CD4-positive, alpha-beta memory T cell (primary cell): ENCODE measurements at places on chromosomes 1 and 21.
A peak's percentile ranks its signal among the peaks of the same experiment; 100 is the strongest.

DNA sequence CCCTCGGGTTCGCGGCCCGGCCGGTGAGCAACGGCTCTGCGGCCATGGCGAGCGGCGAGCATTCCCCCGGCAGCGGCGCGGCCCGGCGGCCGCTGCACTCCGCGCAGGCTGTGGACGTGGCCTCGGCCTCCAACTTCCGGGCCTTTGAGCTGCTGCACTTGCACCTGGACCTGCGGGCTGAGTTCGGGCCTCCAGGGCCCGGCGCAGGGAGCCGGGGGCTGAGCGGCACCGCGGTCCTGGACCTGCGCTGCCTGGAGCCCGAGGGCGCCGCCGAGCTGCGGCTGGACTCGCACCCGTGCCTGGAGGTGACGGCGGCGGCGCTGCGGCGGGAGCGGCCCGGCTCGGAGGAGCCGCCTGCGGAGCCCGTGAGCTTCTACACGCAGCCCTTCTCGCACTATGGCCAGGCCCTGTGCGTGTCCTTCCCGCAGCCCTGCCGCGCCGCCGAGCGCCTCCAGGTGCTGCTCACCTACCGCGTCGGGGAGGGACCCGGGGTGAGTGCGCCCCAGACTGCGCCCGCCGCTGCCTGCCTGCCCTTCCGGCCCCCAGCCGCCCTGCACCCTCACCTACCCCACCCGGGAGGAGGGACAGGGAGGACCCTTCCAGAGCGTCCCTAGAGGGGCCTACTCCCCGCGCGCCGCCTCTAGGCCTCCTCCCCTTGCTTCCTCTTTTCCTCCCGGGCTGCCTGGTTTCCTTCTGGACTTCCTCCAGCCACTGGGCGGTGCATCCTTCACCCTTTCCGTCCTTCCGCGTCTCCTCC lies at the start of gene RNPEP:
TSS of gene RNPEP (plus strand) at position 26 of the 757 bp plus-strand sequence. CDS start at position 45, 19 bp downstream.
- peak; percentile 50 for DNase-seq

DNA sequence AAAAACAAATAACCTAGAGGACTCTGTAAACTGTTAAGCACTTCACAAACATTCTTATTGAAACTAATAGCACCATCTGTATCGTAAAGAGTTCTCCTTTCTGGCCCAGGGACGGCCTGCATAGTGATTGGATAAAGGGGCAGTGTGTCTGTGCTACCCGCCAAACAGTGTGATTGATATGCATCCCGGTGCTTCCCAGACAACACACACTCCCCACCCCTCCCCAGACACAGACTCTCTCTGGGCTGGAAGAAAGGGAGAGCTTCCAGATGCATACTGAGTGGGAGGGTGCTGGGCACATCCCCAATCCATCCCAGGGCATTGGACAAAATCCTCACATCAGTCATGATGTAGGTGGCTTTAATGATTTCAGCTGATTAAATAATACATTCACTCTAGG lies 3.7 kb downstream of the HSD11B1 start:
- DNase-seq, result no peak

DNA sequence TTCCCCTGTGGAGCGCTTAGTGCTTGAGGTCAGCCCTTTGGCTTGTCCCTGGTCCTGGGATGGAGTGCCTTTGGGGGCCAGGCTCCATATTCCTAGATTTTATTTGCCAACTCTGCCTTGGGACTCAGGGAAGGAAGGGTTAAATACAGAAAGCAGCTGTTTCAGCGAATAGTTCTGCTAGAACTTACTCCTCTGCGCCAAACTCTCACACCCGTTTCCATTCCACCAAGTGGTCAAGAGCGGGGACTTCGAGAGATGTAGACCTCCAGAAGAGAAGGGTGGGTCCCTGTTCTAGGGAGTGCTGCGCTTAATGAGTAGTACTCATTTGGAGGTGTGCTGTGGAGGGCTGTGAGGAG lies 704 bp upstream of the TOMM40L start:
- DNase-seq, result no peak

DNA sequence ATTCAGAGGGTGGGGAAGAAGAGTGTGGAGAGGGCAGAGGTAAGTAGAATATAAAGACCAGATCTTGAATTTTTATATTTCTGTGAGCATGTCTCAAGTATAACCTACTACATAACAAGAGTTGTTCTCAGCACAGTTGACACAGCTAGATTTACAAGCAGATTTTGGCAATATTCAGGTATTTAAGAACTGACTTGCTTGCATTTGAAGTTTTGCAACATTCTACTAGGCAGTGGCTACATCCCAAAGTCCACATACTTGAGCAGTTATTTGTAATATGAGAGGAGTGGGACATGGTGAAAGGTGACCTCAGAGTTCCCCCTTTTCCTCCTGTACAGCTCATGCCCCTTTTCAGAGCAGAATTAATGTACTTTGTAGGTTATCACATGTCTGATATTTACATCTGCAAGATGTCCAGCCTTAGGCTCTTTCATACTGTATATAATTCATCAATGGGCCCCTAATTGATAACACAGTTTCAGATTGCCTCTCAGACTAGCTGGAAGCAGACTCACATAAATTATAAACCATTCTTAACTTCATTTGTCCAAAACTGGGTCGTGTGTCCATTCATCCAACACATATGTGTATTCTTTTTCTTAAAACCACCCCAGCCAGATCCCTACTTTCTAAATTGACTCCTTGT lies 136.7 kb upstream of the RAVER2 start:
- DNase-seq, result no peak

DNA sequence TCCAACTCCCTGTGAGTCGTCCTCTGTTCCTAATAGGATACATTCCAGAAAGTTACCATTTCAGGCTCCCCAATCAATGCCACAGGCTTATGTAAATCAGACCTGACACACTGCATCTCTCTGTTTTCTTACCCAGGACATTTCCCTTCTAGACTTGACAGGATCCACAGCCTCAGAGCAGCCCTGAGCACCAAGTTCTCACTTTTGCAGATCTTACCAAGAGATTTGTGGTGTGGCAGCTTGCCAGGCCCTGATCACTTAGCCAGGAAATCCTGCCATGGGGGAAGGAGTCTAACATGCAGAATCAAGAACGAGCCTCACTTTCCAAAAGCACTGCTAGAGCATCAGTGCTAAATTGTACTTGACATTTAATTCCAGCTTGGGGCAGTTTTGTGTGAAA lies 202.9 kb downstream of the TBX15 start:
- DNase-seq, result no peak

DNA sequence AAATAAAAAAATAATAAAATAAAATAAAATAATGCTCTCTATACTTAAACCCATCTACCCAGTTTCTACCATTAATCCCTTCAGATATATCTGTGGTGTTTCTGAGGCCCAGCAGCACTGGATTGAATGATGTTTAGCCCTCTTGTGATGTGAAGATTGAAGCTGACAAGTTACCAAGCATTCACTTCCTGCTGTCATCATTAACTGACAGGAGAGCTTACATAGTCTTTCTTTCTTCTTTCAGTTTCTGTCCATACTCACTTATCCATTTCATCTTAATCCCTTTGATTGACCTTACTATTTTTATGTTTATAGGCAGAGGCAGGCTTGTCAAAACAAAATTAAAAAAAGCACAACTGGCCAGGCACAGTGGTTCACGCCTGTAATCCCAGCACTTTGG lies 38.8 kb upstream of the PGD start:
- no peak for DNase-seq

DNA sequence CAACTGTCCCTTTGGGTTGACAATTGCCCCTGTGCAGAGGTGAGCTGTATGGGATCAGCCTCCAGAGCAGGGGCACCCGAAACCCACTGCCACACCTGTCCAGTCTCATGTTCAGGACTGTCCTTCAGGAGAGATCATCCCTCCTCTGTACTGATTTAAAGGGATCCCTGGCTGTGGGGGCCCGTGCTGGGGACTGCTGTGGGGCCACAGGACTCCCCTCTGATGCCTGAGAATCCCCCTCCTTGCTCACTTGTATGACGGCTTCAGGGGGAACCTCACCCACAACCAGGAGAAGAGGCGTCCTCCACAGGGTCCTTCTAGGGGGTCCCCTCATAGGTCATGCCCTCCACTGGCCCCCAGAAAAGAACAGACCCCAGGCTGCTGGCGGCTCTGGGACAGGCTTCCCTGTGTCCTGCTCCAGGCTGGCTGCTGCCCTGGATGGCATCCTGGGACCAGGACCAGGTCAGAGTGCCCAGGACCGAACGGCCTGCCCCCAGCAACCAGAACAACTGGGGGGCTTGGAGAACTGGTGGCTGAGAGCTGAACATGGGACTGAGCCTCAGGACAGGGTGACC lies 77.5 kb upstream of the ACTRT2 start:
- DNase-seq, result no peak

DNA sequence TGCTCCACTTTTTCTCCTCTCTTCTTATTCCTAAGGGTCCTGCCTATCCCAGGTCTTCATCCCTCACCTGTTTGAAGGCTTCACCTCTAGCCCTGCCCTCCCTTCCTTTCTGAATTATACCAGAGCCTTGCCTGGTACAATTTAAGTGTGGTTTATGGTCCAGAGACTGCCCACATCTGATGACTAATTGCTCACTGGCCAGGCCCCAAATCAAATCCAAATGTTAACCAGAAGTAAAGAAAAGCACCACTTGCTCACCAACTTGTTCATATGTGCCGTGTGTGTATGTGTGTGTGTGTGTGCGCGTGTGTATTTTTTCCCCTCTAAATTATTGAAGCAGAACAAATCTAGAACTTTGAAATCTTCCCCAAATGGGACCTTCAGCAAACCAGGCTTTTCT lies 26.4 kb downstream of the MYOM3 start:
- no peak for DNase-seq

GRCh38 chr1:54863267-54863665 lies 23.7 kb downstream of the DHCR24 start:
- DNase-seq, result no peak

- DNase-seq, result no peak
Measured at GRCh38 chr1:57422271-57423134, 1.4 kb downstream of the DAB1 start.

DNA sequence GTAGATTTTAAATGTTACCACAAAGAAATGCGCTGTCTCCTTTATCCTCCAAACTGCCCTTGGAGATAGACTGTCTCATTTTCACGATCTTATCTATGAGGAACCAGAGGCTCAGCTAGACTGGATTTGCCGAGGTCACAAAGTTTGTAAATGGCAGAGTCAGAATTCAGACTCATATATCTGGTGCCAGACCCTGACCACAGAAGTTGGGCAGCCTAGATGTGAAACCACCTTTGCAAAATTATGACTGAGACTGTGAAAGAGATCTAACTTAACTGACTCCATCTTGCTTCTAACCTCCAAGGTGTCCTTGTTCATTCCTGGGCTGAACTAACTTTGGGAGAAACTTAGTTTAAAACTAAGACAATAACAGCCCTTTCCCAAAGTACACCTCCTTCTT lies 14.1 kb downstream of the CNR2 start:
- DNase-seq, result no peak

GRCh38 chr1:192849442-192849841 lies 40.6 kb downstream of the RGS2 start:
- DNase-seq, result no peak

- DNase-seq, result no peak
Measured at GRCh38 chr1:154316704-154317103, 4.2 kb upstream of the AQP10 start.
